ENCODE measurements at places on chromosomes 12 and 14.
A peak's percentile ranks its signal among the peaks of the same experiment; 100 is the strongest.

DNA sequence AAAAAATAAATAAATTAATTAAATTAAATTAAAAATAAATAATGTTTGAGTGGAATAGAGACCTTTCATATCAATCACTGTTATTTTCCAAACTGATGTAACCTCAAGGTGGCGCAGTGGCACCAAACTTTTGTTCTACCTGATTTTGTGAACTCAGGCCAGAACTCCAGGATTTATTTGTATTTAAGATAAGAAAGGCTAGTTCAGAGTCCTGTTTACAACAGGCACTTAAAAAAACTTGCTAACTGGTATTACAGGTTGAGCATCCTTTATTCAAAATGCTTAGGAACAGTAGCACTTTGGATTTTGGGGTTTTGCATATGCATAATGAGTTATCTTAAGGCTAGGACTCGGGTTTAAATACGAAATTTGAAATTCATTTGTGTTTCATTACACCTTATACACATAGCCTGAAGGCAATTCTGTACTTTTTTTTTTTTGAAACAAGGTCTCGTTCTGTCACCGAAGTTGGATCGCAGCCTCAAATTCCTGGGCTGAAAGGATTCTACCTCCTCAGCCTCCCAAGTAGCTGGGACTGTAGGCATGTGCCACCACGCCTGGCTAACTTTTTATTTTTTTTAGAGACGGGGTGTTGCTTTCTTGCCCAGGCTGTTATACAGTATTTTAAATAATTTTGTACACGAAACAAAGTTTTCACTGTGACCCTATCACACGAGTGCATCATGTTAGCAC, 32.4 kb downstream of the YY1 start:
- H3K27ac ChIP-seq: no peak overlapping the region
- H3K36me3 ChIP-seq: no peaks in the 10 kb centered on the region
- peaks cover 3% of the 10 kb centered on the region for H3K4me1 ChIP-seq
- H3K27me3 ChIP-seq: no peaks in the 10 kb centered on the region
- no peak overlapping the region for H3K4me3 ChIP-seq

- peak; percentile 63 for DNase-seq
- H3K27ac ChIP-seq: no peak overlapping the region
- H3K27me3 ChIP-seq: peaks cover 44% of the 10 kb centered on the region
- peaks cover 12% of the 10 kb centered on the region for H3K4me1 ChIP-seq
- H3K36me3 ChIP-seq: peaks cover 4% of the 10 kb centered on the region
These were observed 16.0 kb downstream of the NKX2-1 start for GRCh38 chr14:36503771-36504741.

DNA sequence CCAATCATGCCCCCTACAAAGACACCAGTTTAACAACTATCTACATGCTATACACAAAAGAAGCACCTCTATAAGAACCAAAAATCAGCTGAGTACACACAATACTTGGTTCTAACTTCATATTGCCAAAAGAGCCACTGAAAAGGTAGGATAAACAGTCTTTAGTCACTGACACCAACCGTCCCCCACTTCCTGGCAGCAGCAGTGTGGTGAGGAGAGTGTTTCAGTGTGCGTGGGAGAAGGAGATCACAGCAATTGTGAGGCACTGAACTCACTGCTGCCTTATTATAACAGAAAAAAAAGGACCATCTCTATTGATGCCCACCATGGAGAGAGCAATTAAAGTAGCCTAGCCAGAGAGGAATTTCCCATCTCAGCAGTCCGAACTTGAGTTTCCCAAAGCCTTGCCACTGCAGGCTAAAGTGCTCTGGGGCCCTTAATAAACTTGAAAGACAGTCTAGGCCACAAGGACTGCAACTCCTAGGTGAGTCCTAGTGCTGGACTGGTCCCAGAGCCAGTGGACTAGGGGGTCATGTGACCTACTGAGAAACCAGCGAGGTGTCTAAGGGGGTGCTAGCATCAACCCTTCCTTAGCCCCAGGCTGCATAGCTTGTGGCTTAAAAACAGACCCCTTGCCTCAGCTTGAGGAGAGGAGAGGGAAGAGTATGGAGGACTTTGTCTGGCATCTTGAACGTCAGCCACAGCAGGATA, 37.1 kb upstream of the LMNTD1 start:
- H3K36me3 ChIP-seq: peaks cover 8% of the 10 kb centered on the region
- H3K4me1 ChIP-seq: peaks cover 4% of the 10 kb centered on the region
- no peak overlapping the region for H3K27ac ChIP-seq
- no peak for DNase-seq

DNA sequence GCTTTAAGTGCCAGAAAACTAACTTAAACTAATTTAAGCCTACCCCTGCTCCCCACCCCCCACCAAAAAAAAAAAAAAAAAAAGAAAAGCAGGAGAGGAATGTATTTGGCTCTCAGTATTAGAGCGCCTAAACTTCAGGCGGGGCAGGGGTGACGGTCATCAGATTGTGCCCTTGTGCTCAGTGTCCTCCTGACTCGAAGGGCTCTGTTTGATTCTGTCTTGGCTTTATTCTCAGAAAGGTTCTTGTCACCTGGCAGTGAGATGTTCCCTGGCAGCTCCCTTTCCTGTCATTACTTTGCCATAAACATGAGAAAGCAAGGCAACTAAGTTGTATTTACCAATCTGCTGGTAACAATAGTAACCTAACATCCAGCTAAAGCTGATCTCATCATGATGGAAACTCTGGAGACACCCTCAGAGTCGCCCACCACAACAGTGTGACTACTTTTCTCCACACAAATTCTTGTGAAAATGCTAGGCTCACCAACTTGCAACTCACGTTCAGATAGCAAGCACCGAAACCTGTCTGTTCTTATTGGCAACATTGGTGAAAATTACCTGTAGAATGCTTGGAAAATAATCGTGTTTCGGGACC, 39.0 kb upstream of the WNK1 start:
- H3K4me1 ChIP-seq: no peaks in the 10 kb centered on the region
- no peaks in the 10 kb centered on the region for H3K36me3 ChIP-seq
- H3K4me3 ChIP-seq: no peak overlapping the region
- DNase-seq: no peak
- H3K27ac ChIP-seq: no peak overlapping the region

All from glutamatergic neuron (in vitro differentiated cells).